ENCODE measurements at places on chromosomes 2 and 18. TPM values are rescaled to one million over a fixed set of nuclear protein-coding genes. Genes with fewer than 3 reads are reported as not detected.

Gene GALNT14
- total RNA-seq: 0.22 TPM

Gene TRIM54
- total RNA-seq: 409 TPM

Gene TMX3
- 20.3 TPM for total RNA-seq

GRCh38 chr2:241768850-241769249 is 7.8 kb upstream of the GAL3ST2 start:
- no peak overlapping the region for H3K4me3 ChIP-seq
- no peak overlapping the region for H3K27ac ChIP-seq
- H3K27me3 ChIP-seq: no peaks in the 10 kb centered on the region
- no peaks in the 10 kb centered on the region for H3K36me3 ChIP-seq
- no peak for DNase-seq

DNA sequence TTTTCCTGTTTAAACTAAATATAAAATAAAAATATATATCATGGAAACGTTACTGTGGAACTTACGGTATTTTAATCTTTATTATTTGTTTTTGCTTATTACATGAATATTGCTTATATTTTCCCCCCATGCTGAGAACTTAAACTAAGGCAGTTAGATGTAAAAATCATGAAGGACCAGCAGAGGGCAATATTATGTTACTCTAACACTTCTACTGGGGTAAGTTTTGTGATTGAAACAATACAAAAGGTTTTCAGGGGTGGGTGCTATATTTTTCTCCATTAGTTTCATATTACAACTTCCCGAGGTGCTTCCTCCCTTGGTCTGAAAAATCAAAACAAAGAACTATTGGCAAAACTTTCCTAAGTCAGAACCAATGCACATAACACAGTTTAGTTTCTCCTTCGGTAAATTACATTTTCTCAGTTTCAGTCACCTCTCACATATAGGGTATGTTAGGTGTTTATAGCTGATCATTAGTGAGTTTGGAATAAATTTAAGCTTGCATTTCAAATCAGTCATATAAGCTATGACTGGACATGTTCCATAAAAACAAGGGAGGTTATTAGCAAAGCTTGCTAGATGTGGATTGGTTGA is 54.8 kb downstream of the ZNF407 start:
- DNase-seq: no peak
- no peaks in the 10 kb centered on the region for H3K4me1 ChIP-seq
- no peak overlapping the region for H3K4me3 ChIP-seq
- H3K36me3 ChIP-seq: no peaks in the 10 kb centered on the region
- no peaks in the 10 kb centered on the region for H3K27me3 ChIP-seq

- no peak overlapping the region for H3K27ac ChIP-seq
- no peaks in the 10 kb centered on the region for H3K4me1 ChIP-seq
- no peaks in the 10 kb centered on the region for H3K27me3 ChIP-seq
- DNase-seq: no peak
- no peak overlapping the region for H3K4me3 ChIP-seq
- H3K36me3 ChIP-seq: peaks cover 65% of the 10 kb centered on the region
Observed at GRCh38 chr18:54163453-54163852, 61.0 kb downstream of the MBD2 start.

DNA sequence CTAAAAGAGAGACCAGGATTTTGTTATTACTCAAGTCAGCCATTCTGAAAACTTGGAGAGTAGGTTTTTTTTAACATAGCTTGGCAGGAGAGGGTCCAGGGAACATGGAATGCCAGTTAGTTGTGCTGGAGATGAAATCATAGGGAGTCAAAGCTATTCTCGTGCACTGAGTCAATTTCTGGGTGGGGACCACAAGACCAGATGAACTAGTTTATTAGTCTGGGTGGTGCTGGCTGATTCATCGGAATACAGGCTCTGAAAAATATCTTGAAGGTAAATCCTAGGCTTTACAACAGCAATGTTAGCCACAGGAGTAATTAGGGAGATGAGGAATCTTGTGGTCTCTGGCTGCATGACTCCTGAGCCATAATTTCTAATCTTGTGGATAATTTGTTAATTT is 921.4 kb downstream of the TRIB2 start:
- H3K27me3 ChIP-seq: no peaks in the 10 kb centered on the region
- H3K4me3 ChIP-seq: no peak overlapping the region
- no peak for DNase-seq
- no peak overlapping the region for H3K27ac ChIP-seq
- H3K4me1 ChIP-seq: no peaks in the 10 kb centered on the region

- no peak overlapping the region for H3K4me3 ChIP-seq
- H3K27me3 ChIP-seq: no peaks in the 10 kb centered on the region
- no peak for DNase-seq
- no peaks in the 10 kb centered on the region for H3K36me3 ChIP-seq
- no peak overlapping the region for H3K27ac ChIP-seq
Observed at GRCh38 chr2:47095349-47096020, 59.6 kb downstream of the STPG4 start.

- no peaks in the 10 kb centered on the region for H3K4me1 ChIP-seq
- no peak for DNase-seq
- H3K27me3 ChIP-seq: no peaks in the 10 kb centered on the region
- no peak overlapping the region for H3K27ac ChIP-seq
- H3K36me3 ChIP-seq: no peaks in the 10 kb centered on the region
Observed at GRCh38 chr2:40914666-40915065, 462.8 kb upstream of the SLC8A1 start.

DNA sequence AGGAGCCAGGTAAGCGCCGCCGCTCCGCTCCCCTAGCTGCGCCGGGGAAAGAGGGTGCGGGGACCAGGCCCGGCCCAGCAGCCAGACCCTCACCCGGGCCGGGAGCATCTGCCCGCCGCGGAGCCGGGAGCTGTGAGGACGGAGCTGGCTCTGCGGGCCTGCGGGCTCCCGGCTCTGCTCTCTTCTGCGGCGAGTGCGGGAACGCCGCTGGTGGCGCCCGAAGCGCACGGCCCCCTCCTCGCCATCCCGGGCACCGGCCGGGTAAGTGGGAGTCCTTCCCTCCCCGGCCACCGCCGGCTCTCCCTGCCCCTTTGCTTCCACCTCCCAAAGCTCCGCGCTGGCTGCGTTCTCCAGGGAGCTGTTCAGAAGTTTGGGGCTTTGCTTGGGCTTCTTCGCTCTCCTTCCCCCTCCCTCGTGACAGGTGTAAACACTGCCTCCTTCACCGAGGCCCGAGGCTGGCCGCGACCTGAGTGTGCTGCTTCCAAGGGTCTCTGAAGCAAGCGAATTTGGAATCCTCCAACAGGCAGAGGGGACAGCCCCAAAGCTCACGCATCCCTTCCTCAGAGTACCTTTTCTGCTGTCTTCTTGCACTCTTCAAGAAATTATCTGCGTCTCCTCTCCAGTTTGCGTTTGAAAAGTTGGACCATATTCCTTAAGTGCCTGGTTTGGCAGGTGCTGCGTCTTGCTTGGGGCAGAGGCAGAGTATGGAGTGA is 632 bp downstream of the AFTPH start:
- no peaks in the 10 kb centered on the region for H3K27me3 ChIP-seq
- DNase-seq: peak; percentile 40
- peak overlapping the region; percentile 97 for H3K27ac ChIP-seq
- peaks cover 20% of the 10 kb centered on the region for H3K4me1 ChIP-seq
